ENCODE measurements at places on chromosomes 2 and 18.
A peak's percentile ranks its signal among the peaks of the same experiment; 100 is the strongest.

DNA sequence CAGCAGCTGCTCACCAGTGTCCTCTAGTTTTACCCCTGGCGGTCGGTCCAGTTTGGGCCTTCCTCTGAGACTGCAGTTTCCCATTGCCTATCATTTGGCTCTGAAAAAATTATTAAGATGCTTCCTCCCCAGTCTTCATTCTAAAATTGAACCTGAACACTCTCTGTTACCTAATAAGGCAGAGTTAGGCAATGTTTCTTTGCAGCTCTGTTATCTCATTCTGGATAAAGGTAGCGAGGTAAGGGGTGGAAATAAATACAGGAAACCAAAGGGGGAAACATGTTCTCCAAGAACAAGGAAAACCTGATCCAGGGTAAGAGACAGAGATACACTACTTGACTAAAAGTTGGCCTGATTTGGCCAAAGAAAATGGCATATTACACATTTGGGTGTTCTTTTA lies 91.0 kb upstream of the FZD5 start:
- DNase-seq = no peak

DNA sequence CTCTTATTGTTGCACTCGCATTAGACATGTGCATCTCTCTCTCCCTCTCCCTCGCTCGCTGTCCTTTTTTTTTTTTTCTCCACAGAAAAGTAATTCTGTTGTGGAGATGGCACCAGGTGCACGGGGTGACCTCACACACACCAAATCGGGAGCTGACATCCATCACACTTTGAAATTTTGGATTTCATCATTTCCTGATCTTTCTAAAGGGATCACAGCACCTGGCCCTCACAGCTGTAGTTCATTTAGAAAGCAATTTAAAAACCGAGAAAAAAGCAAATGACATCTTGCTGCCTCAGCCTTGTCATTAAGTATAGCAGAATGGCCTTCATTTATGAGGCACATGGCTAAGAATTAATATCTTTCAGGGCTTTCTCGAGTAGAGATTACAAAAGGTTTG lies 717.2 kb downstream of the RNF144A start:
- no peak for DNase-seq

DNA sequence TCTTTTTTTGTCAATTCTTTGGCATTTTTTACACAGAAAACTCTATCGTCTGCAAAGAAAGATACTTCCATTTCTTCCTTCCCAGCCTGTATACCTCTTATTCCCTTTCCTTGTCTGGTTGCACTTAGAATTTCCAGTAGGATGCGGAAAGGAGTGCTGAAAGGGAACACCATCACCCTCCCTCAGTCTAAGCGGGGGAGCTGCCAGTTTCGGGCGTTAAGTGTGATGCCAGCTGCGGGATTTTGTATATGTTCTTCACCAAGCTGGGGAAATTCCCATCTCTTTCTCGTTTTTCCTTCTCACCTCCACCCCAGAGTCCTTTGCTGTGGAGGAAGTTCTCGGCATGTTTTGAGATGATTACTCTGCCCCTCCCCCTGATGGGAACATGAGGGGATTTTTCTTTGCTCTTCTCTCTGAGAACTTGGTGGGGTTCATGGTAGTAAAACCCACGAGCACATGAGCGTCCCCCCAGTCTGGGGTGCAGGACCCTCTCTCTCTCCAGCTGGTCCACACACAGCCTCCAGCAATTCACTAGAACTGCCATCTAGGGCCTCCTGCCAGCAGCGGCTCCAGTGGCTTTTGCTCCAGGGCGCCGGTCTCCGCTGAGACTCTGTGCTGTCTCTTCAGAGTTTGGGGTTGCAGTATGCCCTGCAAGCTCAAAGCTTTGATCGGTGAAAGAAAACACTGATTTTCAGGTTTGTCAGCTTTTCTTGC lies 15.5 kb downstream of the AQP12A start:
- no peak for DNase-seq

- DNase-seq = no peak
Measured at GRCh38 chr2:100248044-100248330, 74.3 kb downstream of the LONRF2 start.

DNA sequence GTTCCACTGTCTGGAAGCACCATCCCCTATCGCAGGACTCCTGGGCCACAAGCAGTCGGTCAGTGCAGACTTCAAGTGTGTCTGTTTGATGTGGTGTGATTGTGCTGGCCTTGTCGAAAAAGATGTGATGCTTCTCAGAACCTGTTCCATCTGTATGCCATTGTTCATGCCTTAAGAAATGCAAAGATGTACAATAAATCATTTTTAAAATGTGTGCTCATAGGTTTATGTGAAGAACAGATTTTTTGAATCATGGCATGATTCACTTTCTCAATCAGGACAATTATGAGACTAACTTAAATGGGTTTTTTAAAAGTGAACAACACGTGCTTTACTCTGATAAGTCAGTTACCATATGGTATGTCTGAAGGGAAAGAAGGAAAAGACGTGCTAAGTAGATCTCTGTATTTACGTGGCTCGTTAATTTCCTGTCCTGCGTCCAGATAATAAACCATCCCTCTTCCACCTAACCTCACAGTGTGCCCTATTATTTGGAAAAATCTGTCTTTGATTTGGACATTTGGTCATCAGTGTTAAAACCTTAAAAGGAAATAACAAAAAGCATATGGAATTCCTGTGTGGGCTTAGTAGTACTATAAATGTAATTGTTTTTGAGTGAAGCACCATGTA lies 54.9 kb downstream of the PRKRA start:
- no peak for DNase-seq

DNA sequence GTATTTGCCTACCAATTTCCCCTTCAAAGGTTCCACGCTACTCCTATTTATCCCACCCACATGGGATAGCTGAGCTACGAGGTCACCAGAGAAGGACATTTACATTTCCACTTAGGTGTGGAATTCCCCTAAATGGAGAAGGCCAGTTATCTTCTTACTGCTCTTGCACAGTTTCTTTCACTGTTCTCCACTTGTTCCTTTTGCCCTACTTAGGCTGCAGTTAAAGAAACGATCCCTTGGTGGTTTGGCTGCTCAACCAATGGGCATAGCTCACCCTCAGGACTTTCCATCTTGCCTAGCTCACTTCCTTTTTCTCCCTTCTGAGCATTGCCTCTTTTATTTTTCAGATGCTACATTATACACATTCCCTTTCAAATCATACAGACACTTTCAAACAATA lies 11.2 kb upstream of the NABP1 start:
- no peak for DNase-seq

GRCh38 chr2:213019368-213019767 lies 132.0 kb downstream of the IKZF2 start:
- DNase-seq = no peak

- DNase-seq = no peak
Measured at GRCh38 chr18:36066001-36066400, 1.4 kb downstream of the RPRD1A start.

- DNase-seq = no peak
Measured at GRCh38 chr2:22788749-22789327, 596.1 kb upstream of the KLHL29 start.

DNA sequence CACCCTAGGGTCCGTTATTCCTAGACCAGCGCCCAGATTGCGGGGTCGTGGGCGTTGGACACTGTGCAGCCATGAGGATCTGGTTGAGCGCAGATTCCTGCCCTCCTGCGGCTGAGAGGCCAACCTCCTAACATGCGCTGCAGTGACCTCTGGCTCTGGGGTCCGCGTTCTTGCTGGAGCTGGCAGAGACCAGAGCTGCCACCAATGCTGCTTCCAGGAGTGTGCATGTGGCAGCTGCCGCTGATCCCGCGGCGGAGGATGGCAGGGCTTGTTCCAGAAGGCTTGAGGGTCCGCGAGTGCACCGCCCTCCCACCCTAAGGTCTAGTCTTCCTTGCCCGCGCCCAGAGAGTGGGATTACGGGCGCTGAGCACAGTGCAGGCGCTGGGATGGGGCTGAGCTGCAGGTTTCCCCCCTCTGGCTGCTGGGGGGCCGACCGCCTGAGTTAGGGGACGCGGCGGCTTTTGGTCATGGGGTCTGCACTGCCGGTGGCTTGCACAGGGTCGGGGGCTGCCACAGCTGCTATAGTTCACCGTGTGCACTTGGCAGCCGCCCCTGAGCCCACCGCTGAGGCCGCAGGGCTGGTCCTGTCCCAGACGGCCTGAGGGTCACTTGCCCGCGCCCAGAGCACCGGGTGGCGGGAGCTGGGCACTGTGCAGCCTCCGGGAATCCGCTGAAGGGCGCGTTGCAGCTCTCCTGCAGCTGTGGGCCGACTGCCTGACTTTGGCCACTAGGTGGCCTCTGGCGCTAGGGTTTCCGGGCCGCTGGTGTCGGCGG lies 145.9 kb downstream of the CCDC74A start:
- peak; percentile 57 for DNase-seq

DNA sequence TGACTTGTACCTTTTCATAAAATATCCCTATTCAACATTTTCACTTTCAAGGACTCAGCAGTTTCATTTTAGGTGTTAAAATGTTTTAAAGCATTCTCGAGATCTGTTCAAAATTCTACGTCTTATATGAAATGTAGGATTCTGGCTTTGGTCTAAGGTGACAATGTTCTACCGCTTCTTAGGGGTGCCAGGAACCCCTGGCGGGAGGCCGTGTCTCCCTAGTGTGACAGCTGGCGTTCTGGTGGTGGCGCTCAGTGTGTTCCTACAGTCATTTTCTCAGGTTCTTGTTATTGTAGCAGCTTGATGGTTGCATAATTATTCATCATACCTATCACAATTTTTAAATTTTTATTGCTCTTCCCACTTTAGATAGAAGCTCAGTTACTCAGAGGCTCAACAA lies 204.6 kb downstream of the AGAP1 start:
- no peak for DNase-seq

DNA sequence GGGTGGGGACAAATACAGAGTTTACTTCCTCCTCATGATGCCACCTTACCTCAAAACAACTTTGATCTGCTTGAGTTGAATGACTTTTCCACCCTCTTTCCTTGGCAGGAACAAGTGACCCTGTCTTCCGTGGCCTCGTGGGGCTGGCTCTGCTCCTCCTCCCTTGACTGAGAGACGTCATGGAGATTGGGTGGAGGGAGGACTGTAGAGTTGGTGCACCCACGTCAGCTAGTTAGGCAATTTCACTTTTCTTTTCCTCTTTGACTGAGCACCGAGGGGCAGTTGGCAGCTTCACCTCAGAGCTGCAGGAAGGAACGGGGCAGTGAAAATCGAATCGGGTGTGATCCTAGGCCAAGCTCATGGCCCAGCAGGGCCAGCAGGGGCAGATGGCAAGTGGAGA lies at the start of gene SP140:
TSS of gene SP140 (plus strand) at position 251 of the 400 bp plus-strand sequence. CDS start at position 360, 109 bp downstream.
- peak; percentile 77 for DNase-seq

DNA sequence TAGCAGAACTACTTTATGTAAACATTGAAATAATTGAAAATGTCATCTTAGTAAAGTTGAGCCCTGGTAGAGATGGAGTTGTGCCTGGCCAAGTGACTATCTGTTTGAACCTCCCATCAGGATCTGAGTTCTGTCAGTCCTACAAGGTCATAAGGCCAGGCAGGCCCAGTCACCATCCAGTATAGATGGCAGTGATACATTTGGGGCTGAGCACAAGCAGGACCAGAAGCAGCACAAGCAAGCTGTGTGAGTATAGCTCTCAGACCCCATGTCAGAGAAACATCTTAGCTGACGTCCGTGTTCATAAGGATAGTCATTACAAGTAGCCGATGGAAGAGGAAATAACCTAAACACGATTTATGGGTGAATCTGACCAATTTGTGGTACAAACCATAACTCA lies 44.5 kb upstream of the RBMS1 start:
- no peak for DNase-seq

GRCh38 chr2:70750320-70750719 lies 17.7 kb downstream of the ADD2 start:
- no peak for DNase-seq

- no peak for DNase-seq
Measured at GRCh38 chr2:65130664-65131175, 814 bp upstream of the RAB1A start.

DNA sequence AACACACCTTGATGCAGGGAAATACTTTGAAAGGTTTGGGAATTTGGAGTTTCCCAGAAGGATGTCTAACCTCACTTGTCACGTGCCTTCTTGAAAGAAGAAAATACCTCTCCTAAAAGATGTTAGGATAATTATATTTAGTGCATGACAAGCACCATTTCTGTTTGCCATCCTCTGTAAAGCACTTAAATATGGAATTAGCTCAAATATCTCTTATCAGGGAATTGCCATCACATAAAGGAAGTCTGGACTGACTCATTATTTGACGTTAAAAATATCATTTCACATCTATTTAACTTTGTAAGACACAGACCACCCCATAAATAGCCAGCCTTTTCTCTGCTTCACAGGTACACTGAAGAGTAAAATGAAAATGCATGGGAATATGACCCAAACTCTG lies 140.1 kb downstream of the STK39 start:
- DNase-seq = no peak

- no peak for DNase-seq
Measured at GRCh38 chr2:202299712-202300111, 34.1 kb downstream of the NOP58 start.

- no peak for DNase-seq
Measured at GRCh38 chr18:26536032-26536431, 12.3 kb downstream of the KCTD1 start.

DNA sequence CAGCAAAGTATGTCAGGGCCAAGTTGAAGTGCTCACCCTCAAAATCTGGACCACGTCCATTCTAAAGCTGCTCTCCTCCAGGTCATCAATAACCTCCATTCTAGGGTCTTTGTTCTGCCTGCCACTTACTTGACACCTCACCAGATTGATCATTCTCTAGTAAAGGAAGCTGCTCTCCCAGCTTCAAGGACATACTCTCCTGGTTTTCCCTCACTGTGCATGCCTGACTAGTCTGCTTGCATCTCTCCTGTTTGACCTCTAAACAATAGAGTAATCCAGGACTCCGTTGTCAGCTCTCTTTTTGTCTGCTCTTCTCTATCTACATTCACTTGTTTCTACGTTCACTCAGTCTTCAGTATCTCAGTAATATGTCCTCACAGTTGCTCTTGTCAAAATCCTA lies 59.1 kb downstream of the FRZB start:
- DNase-seq = no peak

DNA sequence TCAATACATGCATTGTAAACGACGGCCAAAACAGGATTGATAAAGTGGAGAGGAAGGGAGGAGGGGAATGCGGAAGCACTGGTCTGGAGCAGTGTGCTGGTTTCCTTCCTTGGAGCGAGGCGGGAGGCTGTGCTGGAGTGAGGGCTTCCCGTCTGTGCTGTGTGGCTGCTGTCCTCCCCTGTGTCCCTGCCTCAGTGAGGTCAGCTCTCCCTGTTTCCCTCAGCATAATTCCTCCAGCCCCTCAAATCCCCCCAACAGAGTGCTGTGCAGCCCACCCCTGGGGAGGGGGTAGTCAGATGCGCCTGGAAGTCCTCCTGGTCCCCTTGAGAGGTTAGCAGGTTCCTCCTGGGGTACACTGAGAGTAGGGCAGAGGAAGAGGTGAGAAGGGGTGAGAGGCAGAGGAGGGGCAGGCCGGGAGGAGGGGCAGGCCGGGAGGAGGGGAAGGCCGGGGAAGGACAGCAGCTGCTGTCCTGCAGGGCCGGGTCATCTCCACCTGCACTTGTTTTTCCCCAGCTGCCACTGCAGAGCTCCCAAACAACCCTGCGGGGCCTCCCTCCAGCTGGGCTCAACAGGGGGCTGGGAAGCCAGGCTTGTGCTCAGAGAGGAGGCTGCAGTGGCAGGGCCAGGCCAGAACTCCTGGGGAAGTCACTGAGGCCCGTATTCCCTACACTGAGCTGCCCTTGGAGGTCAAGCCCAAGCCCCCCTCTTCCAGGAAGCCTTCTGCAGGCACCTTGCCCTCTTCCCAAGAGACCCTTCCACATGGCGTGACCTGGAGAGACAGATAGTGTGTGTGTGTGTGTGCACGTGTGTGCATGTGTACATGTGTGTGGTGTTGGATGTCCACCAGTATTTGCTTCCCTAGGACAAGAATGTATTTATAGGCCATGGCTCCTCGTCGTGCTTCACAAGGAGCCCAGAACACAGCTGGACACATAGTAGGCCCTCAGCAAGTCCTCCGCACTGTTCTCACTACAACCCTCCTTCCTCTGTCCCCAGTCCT lies 13.2 kb upstream of the ATP6V1B1 start:
- no peak for DNase-seq

All from activated CD4-positive, alpha-beta T cell treated with anti-CD3 and anti-CD28 coated beads, Interleukin-2, amount 50 U/mL, for 1 hour (primary cell).